ENCODE measurements at places on chromosomes 13 and 19. TPM values are rescaled to one million over a fixed set of nuclear protein-coding genes. Genes with fewer than 3 reads are reported as not detected.

Gene SPINT2
- 12.6 TPM for total RNA-seq

Gene UCHL3
- total RNA-seq: 32.5 TPM

Gene SMAD9
- 0.08 TPM for total RNA-seq

Gene STOML3
- not detected for total RNA-seq

Gene CLEC11A
- 0.75 TPM for total RNA-seq

Gene IZUMO2
- total RNA-seq: not detected

Gene ZNF492
- total RNA-seq: 1.9 TPM

Gene GIPR
- 4.2 TPM for total RNA-seq

Gene IFI30
- 54.3 TPM for total RNA-seq

Gene EPS8L1
- total RNA-seq: 3.1 TPM

Gene PEAK3
- total RNA-seq: 0.43 TPM

Gene ZNF208
- total RNA-seq: 0.51 TPM

Gene ZNF560
- not detected for total RNA-seq
